Activated CD8-positive, alpha-beta memory T cell treated with anti-CD3 and anti-CD28 coated beads for 4 hours (primary cell): ENCODE measurements at places on chromosomes 2 and 18.

- DNase-seq: no peak
These were observed at the start of gene LRP1B for GRCh38 chr2:142131010-142131669. Gene LRP1B, minus strand, starts transcription at chr2:142131016. Its CDS starts 287 bp downstream, at chr2:142130729.

- no peak for DNase-seq
These were observed 53.6 kb upstream of the GRHL1 start for GRCh38 chr2:9897846-9898245.

GRCh38 chr18:54555286-54555685, 35.8 kb upstream of the DYNAP start:
- DNase-seq: no peak

DNA sequence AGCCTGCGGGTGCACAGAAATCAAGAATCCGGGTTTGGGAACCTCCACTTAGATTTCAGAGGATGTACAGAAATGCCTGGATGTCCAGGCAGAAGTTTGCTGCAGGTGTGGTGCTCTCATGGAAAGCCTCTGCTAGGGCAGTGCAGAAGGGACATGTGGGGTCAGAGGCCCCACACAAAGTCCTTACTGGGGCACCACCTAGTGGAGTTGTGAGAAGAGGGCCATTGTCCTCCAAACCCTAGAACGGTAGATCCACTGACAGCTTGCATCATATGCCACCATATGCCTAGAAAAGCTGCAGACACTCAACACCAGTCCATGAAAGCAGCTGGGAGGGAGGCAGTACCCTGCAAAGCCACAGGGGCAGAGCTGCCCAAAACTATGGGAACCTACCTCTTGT, 833.0 kb downstream of the TMEM182 start:
- DNase-seq: no peak

DNA sequence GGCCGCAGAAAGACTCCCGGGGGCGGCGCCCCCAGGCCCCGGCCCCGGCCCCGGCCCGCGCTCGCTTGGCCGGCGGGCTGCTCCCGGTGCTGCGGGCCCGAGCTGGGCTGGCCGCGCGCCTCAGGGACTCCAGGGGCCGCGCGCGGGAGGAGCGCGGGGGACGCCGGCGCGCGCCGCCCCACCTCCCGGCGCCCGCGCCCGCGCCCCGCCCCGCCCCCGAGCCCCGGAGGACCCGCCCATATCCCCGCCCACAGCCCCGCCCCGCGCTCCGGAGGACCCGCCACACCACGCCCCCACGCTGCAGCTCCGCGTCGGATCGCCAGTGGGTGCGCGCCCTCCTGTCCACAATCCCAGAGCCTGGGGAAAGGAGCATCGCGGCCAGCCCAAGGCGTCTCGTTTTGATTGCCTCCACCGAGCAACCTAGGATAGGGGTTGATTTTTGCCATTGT, at the start of gene PARD6G:
TSS of gene PARD6G (minus strand) at position 122 of the 449 bp plus-strand sequence. CDS start 166 bp downstream, outside the sequence.
- DNase-seq: peak; percentile 13
